Stimulated activated CD4-positive, alpha-beta T cell treated with anti-CD3 and anti-CD28 coated beads, TNF-alpha, amount 100 ng/mL, for 1 hour (primary cell): ENCODE measurements at places on chromosomes 12 and 14.

DNA sequence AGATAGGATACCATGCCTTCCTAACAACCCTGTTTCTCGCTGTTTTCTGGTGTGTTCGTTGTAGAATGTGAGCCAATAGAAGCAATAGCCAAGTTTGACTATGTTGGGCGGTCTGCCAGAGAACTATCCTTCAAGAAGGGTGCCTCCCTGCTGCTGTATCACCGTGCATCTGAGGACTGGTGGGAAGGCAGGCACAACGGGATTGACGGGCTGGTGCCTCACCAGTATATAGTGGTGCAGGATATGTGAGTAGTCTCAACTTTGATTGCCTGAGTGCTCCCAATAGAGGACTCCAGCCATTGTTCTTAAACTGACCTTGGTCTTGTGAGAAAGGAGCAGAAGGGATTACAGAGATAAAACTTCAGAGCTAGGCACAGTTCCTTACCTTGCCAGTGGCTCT, 96.2 kb downstream of the KICS2 start:
- DNase-seq, result no peak

- no peak for DNase-seq
These were observed 13.1 kb upstream of the SMARCC2 start for GRCh38 chr12:56202366-56202765.

GRCh38 chr12:14410841-14411569, 45.5 kb downstream of the ATF7IP start:
- no peak for DNase-seq

GRCh38 chr14:40847480-40847879, 759.2 kb upstream of the LRFN5 start:
- no peak for DNase-seq
